ENCODE measurements at places on chromosomes 4 and X.

GRCh38 chrX:155259752-155260151 lies 4.5 kb downstream of the RAB39B start:
- no peak for DNase-seq

GRCh38 chrX:38973322-38973721 lies 172.1 kb downstream of the MID1IP1 start:
- no peak for DNase-seq

GRCh38 chr4:128782076-128782715 lies 27.3 kb upstream of the JADE1 start:
- peak; percentile 68 for DNase-seq

DNA sequence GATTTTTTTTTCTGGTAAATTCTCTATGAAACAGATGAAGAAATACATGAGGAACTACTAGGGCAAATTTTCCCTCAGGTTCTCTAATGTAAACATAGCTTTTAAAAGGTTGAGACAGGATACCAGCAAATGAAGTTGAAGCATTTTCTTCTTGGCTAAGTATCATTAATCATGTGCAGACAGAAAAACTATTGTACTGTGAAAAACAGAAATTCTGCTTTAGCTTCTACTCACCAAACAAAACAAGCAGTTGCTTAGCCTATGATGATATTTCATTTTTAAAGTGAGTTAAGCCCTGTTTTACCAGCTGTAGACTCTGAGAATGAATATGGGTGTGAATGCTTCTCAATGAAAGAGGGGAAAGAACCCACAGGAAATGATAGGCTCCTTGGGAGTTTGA lies 358.9 kb downstream of the TRAM1L1 start:
- no peak for DNase-seq

DNA sequence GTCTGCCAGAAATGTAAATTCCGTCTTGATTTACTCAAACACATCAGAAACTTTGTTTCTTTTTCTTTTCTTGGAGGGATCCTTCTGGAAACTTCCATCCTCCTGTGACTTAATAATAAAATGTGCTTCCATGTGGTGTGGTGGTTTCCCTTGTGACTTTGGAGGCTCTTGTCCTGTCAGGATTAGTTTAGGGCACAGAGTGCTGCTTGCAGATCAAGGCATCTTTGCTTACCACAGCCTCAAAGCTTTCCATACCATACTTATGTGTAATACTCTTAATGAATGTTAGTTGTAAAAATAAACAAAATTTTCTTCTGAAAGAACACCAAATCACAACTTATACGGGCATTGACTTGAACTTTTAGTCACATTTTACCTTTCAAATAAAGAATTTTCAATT lies 27.4 kb downstream of the GBA3 start:
- no peak for DNase-seq

DNA sequence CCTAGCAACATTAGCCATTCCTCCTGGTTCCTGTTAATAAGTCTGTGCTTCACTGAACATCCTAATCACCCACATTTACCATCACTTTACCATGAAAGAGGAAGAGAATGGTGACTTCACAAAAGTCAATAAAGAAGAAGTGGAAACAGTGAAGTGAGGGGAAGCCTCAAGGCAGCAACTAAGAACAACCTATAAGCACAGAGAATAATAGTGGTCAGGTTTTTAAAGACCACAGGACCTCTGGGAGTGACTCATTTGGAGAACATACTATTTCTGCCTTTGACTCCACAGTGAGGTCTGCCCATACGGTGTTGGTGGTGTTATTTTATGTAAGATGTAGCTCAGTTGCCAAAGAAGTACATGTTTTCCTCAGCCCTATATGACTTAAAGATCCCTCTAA lies 86.0 kb upstream of the TET2 start:
- DNase-seq: peak; percentile 18

GRCh38 chr4:105068516-105068915 lies 78.2 kb upstream of the TET2 start:
- DNase-seq: no peak

DNA sequence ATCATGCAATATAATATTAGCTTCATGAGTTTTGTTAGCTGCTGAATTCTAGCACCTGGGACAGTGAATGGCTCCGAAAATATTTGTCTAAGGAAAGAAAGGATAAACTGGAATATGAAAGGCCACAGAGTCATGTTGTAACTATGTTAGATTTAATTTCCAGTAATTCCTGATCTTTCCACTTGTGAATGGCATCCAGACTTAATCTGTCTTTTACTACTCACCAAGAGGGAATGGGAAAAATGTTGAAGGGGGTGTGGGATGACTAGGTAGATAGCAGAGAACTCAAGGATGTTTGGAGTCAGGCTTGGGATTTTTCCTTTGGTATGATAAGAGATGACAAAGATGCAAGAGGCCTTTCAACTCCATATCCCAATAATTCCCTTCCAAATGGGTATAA lies 9.4 kb downstream of the ADH6 start:
- no peak for DNase-seq

- DNase-seq: no peak
Measured at GRCh38 chrX:63258144-63258543, 93.0 kb downstream of the SPIN4 start.

- no peak for DNase-seq
Measured at GRCh38 chr4:19623866-19624265, 627.8 kb upstream of the SLIT2 start.

DNA sequence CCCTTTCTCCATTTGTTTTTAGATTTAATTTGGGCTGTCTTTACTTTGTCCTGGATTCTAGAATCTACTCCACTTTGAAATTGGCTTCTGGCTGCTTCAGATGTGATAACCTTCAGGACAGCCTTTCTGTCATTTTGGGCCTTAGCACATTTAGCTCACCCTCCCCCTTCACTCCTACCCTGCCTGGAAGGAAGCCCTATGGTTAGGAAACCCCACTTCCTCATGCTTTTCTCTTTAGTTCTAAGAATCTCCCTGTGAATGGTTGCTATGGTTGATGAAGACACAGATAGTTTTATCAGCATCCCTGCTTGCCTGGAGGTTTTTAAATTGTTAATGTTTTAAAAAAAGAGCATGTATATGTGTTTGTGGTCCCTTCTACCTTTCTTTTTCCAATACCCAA lies 100.7 kb upstream of the PTPN13 start:
- no peak for DNase-seq

DNA sequence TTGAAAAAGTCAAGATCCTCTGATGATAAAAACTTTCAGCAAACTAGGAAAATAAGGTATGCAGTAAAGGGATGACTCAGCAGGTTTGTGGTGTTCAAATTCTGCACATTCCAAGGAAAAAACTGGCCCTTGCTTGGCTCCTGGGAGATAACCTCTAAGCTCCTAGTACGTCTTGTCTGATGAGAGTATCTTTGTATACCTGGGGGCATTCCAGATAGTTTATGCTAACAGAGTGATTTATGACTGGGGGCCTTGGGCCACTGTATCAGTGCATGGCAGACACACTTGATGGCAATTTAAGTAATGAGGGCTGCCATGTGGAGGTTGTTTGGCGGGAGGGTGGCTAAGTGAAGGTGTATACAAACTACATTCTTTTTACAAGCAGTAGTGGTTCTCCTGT lies 56.9 kb downstream of the NSG1 start:
- DNase-seq: no peak

GRCh38 chr4:153427363-153428071 lies 38.6 kb upstream of the TMEM131L start:
- DNase-seq: no peak

DNA sequence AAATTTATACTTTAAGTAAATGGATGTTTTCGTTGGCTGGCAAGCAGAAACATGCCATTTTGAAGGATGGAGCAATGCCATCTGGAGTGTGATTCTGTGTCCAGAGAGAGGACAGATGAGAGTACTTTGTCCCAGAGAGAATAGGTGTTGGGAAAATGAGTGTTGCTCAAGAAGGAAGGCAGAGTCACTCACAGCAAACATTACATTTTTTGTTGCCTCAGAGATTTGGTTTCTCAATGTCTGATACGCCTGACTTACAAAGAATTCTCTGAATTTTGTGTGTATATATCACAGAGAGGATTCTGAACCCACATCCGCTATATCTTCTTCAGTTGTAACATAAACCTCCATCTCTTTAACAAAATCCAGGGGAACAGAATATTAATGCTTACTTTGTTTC lies 102.8 kb upstream of the PCDH18 start:
- DNase-seq: no peak

- DNase-seq: no peak
Measured at GRCh38 chr4:185396724-185397385, at the start of gene ANKRD37. TSS of gene ANKRD37 (plus strand) at chr4:185396841. CDS start at chr4:185396924, 83 bp downstream.

GRCh38 chr4:54318904-54319303 lies 89.8 kb downstream of the PDGFRA start:
- peak; percentile 17 for DNase-seq

DNA sequence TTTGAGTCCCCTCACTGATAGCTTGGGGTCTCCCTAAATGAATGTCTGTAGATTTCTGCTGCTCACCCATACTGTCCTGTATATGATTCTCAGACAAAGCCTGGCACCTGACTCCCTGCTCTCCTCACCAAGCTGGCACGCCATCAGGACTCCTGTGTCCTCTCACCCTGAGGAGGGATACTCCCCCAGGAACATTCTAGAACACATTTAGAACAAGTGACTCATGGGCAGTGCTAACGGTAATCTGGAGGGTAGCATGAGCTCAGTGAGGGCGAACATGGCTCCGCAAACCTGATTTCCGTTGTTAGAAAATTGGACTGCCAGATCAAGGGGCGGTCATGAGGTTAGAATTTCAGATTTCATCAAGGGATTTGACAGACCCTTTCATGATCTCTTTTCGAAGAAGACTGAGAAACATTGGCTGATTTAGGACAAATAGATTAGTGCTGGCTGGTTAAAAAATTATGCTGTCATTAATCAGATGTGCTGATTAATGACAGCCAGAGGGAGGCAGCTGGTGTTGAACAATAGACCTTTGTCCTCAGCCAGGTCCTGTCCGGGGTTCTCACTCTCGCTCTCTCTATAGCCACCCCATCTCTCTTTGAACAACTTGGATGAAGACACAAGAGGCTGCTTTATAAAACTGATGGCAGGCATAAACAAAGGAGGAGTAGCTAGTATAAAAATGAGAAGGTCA lies 244.3 kb downstream of the PTTG2 start:
- DNase-seq: no peak

- DNase-seq: no peak
Measured at GRCh38 chr4:134622199-134622598, 420.6 kb upstream of the PABPC4L start.

DNA sequence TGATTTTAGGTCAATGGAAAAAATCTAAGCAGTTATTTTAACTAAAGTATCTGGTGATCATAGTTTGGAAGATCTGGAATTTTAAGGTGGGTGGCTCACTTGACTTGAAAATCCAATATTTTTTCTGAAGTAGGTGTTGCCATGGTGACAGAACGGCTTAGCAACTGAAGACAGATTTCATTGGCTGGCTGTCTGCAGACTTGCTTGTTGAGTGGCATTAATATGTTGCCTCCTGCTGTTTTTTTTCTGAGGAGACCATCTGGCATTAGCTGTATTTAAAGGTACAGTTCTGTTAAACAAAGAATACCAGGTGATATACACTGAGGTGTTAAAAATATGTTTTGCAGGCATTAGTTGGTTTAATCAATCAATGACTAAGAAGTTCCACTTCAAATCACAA lies 19.8 kb downstream of the CPE start:
- DNase-seq: no peak

DNA sequence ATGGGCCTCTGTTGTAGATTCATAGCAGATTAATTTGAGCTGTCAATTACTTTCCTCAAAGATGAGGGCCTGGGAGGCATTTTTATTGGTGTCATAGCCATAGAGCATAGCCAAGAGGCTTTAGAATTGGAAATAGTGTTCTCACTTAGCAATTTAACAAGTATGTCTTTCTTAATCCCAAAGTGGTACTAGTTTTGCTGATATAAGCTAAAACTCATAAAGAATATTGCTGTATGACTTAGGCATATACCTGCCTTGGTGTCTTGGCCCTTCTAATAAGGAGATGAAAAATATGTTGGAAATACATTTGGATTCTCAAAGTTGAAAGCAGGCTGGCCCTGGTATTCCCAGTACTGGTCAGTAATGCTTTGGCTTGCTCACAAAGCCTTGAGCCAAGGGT lies 221.5 kb upstream of the CXCL13 start:
- DNase-seq: no peak

- no peak for DNase-seq
Measured at GRCh38 chr4:188287169-188287894, 148.1 kb downstream of the TRIML1 start.

DNA sequence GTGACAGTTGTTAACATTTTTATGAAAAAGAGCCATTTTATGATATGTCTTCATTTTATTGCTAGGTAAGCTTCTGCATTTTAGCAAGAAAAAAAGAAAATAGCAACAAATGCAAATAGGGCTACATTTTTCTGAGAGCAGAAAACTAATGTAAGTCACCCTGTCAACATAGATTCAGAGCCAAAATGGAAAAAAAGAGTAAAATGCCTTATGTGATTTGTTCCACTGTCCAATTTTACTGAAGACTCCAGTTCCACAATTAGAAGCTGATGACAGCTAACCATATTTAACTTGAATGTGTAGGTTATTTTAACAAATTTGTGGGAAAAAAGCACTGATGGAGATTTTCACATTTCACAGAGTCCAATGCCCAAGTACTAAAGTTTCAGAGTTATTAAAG lies 772.3 kb downstream of the FAT4 start:
- no peak for DNase-seq

DNA sequence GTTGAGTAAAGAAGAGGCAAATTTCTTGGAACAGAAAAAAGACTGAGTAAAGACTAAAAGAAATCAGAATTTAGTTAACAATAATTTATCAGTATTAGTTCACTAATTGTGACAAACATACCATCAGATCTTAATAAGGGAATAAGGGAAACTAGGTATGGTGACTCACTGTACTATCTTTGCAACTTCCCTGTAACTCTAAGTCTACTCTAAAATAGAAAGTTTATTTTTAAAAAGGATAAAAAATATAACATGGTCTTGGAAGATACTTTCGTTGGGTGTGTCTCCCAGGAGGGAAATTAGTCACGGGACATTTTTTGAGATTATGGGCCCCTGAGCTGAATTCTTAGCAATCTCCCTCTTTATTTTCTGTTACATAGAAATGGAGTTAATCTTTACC lies 97.3 kb downstream of the EMCN start:
- no peak for DNase-seq

DNA sequence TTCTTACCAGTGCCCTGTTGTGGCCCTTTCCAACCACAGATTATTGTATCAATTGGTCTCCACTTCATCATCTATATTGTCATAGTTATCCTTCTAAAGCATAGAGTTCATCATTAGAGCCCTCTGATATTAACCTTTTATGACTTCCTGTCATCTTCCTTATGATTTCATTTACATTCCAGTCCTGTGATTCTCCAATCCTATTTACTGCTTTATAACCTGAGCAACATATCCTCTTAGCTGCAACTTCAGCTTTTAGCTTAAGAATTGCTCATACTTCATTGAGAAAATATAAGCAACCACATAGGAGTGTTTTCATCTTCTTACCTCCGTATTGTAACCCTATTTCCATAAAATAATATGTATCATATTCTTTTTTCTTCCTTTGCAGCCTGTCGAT lies 252.6 kb upstream of the CENPE start:
- no peak for DNase-seq

DNA sequence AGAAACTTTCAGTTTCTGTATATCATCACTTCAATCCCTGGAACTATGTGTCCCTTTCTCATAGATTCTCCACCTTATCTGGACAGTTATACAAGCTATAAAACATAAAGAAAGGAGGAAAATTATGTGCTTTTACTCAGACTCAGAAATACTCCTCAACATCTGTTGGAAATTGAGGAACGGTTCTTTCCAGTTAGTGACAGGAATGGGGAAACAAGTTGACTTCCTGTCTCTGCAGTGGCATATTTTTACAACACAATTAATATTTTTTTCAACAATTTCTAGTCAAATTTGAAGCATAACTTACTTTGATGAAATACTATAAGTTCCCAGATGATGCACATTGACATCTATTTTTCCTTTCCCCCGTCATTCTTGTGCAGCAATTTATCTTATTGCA lies 27.9 kb downstream of the ABHD18 start:
- no peak for DNase-seq

All from CD4-positive, alpha-beta T cell treated with Interleukin-10 for 1 hour (primary cell).